ENCODE measurements at places on chromosomes 11 and 22. TPM values are rescaled to one million over a fixed set of nuclear protein-coding genes. Genes with fewer than 3 reads are reported as not detected.

- no peaks in the 10 kb centered on the region for H3K4me1 ChIP-seq
- H3K27me3 ChIP-seq = peaks cover 55% of the 10 kb centered on the region
- no peak overlapping the region for H3K27ac ChIP-seq
- H3K36me3 ChIP-seq = no peaks in the 10 kb centered on the region
- H3K4me3 ChIP-seq = no peak overlapping the region
Observed at GRCh38 chr11:125157953-125158680, 6.4 kb upstream of the PKNOX2 start.

DNA sequence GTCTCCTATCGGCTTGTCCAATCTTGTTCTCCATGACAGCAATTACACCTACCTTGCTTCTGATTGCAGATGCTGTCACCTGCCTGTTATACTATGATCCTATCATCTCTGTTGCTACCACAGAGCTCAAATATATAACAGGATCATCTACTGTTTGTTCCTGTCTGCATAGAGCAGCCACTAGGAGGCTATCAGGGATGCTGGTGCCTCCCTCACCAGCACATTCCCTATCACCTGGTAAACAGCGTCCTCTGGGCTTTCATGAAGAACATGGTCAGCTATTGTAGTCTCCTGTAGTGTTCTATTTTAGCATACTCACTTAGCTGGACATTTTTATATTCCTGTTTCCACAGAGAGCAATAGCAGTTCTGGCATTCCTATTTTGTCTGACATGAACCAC is 87.8 kb upstream of the FAT3 start:
- DNase-seq = no peak
- no peaks in the 10 kb centered on the region for H3K4me1 ChIP-seq
- H3K4me3 ChIP-seq = no peak overlapping the region

DNA sequence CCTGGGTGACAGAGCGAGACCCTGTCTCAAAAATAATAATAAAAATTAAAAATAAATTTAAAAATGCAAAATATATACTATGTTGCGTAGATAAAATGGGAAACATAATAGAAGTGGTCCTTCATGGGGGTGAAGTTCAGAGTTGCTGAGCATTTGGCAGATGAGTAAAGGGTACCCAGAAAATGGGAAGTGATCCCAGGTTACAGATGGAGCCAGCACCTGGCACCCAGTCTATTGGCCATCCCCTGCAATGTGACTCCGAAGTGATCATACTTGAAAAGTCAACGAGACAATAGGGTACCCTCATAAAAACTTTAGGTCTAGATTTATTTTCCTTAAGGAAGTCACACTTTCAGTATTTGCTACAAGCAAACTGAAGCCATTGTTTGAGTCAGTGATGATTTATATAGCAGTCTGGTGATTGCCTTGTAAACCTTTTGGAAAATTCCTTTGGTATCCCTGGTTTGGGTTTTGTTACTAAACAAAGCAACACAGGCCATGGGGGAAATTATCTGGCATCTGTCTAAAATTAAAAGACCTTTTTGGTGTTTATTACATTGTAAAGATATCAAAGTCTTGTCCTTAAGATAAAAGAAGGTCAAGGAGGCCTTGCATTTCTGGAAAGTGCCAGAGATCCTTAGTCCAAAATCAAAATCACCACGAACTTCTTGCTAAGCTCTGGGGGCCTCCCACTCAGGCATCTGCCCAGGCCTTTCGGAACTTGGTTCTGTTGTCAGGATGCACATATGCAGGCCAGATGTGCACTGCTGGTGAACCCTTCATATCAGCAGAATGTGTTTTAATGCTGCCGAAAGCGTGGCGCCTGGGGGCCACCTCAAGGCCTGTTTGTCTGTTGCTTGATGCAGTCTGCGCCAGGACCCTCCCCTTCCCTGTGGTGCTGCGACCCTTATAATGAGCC is 4.3 kb downstream of the SMARCB1 start:
- H3K36me3 ChIP-seq = peaks cover 2% of the 10 kb centered on the region
- no peak overlapping the region for H3K4me3 ChIP-seq

TREH gene
- total RNA-seq = not detected

PRRG4 gene
- 0.37 TPM for total RNA-seq

DNA sequence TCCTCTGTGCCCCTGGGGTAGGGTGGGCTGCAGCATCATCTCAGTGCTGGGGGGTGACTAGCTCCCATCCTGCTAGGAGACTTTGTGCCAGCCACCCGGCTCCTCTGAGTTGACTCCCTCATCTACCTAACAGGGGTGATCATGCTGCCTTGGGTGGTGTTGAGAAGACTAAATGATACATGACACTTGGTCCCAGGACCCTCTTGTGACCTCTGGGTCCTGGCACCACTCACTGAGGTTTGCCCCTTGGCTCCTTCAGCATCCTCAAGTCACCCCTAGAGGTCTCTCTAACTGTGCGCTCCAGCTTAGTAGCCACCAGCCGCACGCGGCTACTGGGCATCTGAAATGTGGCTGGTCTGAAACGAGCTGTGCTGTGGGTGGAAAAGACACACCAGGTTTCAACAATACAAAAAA is 72.1 kb downstream of the LRRC32 start:
- DNase-seq = no peak
- H3K4me3 ChIP-seq = no peak overlapping the region
- H3K27ac ChIP-seq = no peak overlapping the region
- peaks cover 9% of the 10 kb centered on the region for H3K4me1 ChIP-seq

DCHS1 gene
- 2.9 TPM for total RNA-seq

DNA sequence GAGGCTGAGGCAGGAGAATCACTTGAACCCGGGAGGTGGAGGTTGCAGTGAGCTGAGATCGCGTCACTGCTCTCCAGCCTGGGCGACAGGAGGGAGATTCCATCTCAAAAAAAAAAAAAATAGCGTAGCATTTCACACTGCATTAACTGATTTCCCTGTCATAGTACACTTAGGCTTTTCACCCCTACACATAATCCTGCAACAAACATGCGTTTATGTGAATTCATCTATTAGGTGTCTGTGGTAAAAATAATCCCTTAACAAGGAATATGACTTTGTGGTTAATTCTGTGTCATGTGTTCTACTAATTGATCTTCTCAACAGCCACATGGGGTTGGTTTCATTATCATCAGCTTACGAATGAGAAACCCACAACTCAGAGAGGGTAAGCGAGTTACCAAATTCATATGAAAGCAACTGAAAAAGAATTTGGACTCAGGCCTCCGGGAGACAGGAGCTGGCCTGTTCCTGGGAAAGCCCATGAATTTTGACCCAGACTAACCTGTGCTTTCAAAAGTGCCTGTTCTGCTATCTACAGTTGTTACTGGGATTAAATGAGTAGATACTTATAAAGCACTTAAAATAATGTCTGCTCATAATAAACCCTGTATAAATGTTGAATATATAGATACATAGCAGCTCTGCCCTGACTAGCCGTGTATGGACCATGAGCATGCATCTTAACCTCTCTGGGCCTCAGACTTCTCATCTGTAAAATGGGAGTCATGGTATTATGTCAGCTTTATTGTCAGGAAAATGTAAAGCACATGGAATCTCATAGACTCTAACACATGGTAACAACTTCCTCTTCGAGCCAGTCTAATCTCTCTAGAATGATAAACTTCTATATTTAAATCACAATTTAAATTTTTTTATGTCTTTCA is 36.6 kb downstream of the KCNJ1 start:
- H3K27me3 ChIP-seq = peaks cover 8% of the 10 kb centered on the region
- no peaks in the 10 kb centered on the region for H3K36me3 ChIP-seq
- peak overlapping the region; percentile 67 for H3K4me3 ChIP-seq

DNA sequence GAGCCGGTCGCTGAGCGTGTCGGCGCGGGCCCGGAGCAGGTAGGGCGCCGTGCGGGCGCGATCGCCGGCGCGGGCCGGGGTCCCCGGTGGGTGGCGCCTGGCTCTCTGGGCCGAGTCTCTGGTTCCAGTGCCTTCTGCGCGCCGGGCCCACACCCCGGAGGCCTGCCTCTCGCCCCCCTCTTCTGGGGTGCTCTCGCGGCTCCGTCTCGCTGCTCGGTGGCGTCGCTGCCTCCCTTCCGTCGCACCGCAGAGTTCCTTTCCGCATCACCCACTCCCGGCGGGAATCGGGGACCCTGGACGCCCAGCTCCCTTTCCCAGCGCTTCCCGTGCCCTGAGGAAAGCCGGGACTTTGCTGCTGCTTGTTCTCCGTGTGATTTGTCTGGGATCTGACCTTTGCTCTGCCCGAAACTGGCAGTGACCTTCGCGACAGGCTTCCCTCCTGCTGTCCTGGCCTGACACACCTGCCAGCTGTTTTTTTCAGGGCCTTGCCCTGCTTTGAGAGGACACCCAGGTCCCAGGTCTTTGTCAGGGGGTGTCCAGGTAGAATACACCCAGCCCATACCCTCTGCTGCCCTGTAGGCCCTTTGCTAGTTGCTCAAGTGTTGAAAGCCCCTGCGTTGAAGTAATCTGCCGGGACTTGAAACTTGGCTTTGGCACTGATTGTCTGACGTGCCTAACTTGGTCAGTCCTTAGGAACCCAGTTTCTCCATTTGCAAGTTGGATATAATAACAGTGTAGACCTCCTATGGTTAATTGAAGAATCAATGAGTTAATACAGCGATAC is 711 bp downstream of the FDX1 start:
- H3K27ac ChIP-seq = peak overlapping the region; percentile 99
- peak; percentile 7 for DNase-seq
- H3K36me3 ChIP-seq = peaks cover 5% of the 10 kb centered on the region
- peaks cover 55% of the 10 kb centered on the region for H3K4me1 ChIP-seq

GRCh38 chr11:70568035-70568813 is 169.9 kb downstream of the CTTN start:
- no peaks in the 10 kb centered on the region for H3K36me3 ChIP-seq
- H3K27ac ChIP-seq = no peak overlapping the region
- H3K4me3 ChIP-seq = no peak overlapping the region
- peaks cover 49% of the 10 kb centered on the region for H3K27me3 ChIP-seq
- no peaks in the 10 kb centered on the region for H3K4me1 ChIP-seq

ANKK1 gene
- 0.12 TPM for total RNA-seq

DNA sequence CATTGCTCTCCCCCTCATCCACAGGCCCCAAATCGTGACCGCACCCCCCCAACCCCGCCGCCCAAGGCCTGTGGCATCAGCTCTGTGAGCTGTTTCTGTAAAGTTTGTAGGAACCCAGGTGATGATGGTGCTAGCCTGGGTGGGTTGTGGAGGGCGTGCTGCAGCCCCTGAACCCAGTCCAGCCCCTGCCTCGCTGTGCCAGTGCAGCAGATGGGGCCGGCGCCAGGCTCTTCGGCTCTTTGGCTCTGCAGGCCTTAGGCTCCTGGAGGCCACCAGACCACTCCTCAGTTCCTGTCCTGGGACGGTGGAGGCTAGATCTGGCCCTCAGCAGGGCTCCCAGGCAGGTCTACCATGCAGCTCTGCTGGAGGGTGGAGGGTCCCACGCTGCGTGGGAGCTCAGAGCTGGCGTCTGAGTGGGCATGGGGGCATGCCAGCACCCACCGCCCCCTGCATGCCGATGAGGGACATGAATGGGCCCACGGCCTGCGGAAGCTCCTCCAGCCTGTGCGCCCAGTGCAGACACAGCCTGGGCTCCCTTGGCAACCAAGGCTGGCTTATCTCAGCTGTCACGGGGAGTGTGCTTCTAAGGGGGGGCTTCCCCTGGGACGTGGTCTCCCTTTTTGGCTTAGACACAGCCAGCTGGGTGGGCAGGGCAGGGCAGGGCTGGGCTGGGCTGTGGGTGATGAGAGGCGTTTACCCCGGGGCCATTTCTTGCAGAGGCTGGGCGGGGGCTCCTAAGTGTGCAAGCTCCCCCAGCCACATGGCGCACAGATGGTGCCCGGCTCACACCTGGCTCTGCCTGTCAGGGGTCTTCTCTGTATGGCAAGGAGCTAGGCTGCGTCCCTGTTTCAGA is 1187.6 kb downstream of the BRD1 start:
- H3K27me3 ChIP-seq = no peaks in the 10 kb centered on the region
- H3K4me1 ChIP-seq = peaks cover 18% of the 10 kb centered on the region
- no peak overlapping the region for H3K4me3 ChIP-seq
- H3K27ac ChIP-seq = no peak overlapping the region

- no peak overlapping the region for H3K4me3 ChIP-seq
- H3K27me3 ChIP-seq = peaks cover 21% of the 10 kb centered on the region
- no peak for DNase-seq
- H3K27ac ChIP-seq = no peak overlapping the region
- H3K4me1 ChIP-seq = peaks cover 7% of the 10 kb centered on the region
Observed at GRCh38 chr22:46029574-46030200, 52.7 kb upstream of the WNT7B start.

Measured in activated T-cell treated with anti-CD3 and anti-CD28 coated beads, Interleukin-2, amount 50 U/mL, for 72 hours (primary cell).